ENCODE measurements at places on chromosomes 12 and 14.
A peak's percentile ranks its signal among the peaks of the same experiment; 100 is the strongest.

GRCh38 chr14:76086636-76087035 lies 65.1 kb upstream of the GPATCH2L start:
- no peak for DNase-seq

DNA sequence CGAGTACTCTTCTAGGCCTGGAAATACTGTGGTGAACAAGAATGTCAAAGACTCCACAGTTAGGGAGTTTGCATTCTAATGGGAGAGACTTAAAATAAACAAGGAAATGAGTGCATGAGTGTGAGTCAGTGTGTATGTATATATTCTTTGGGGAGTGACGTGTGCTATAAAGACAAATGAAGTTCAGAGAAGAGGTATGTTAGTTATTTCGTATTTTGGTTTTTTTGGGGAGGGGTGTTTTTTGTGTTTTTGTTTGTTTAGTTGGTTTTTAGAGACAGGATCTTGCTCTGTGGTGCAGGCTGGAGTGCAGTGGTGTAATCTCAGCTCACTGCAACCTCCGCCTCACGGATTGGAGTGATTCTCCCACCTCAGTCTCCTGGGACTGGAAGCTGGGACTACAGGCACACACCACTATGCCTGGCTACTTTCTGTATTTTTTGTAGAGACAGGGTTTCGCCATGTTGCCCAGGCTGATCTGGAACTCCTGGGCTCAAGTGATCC lies 74.3 kb downstream of the SRGAP1 start:
- no peak for DNase-seq

GRCh38 chr12:54162741-54163140 lies 26.0 kb downstream of the SMUG1 start:
- no peak for DNase-seq

DNA sequence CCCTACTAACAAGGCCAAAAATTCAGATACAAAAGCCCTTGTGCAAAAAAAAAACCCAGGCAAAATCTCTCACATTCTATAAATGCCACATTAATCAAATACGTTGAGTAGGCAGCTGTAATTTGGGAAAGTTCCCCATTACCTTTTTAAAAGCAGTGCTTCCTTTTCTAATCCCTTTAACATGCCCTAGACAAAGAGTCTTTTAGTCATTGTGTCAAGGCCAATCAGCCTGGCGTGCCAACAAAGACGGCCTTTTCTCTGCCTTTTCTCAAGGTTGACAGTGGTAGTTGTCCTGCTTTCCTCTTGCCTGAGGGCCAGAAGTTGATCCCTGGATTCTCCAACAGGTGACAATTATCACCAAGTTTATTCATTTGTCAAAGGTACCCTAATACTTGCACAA lies 62.5 kb upstream of the METAP2 start:
- DNase-seq: no peak

DNA sequence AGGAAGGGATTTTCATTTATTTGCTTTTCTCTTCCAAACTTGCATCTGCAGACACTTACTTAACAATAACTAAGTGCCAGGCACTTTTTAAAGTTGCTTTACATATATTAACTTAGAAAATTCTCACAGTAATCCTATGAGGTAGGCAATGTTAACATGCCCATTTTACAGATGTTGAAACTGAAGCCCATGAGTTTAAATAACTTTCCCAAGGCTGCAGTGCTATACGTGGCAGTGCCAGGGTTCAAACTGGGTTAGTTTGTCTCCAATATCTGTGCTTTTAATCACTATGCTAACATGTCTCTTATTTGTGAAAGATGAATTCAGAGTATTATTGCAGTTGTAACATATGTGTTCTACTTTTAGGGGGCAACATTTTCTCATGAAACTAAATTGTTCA lies 29.9 kb downstream of the PUS7L start:
- no peak for DNase-seq

GRCh38 chr12:49244176-49244575 lies 20.7 kb upstream of the TUBA1C start:
- DNase-seq: no peak

DNA sequence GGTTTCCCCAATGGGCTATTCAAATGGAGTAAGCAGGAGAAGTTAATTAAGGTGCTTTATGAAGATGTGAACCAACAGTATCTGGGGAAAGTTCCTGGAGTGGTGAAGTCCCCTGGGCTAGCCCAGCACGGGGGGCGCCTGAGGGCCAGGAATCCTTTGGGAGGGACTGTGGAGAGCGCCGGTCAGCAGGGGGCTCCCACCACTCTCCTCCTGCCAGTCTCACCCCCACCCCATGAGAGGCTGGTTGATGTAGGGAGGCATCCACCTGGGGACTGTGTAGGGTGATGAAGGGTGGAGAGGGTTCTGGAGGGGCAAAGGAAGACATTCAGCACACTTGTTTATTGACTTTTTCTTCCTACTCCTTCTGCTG lies 4.4 kb downstream of the CEBPE start:
- DNase-seq: no peak

DNA sequence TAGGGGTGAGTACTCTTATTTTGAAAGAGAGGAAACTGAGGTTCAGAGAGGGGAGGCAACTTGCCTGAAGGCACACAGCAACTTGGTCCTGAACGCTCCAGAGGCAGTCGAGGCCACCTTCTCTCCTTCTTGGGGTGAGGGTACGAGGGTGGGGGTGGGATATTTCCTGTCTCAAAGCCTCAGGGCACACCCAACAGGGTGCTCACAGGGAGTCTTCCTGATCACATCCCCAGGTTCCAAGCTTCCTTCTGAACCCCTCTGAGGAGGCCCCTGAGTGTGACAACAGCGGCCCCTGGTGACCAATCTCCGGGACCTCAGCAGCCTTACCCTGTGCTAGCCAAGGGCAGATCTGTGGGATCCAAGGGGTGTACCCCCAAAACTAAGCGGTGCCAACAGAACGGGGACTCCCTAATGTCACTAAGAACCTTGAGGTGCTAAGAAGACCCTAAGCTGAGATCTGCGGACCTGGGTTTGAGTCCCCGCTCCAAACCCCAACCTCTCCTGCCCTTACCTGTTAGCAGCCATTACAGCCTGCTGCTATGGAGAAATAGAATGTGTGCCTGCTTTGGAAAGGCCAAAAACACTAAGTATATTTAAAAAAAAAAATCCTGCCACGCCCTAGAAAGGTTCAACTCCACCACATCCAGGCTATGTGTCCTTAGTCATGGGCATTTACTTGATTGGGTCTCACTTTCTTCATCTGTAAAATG lies 57.9 kb downstream of the TRPV4 start:
- DNase-seq: peak; percentile 76

- DNase-seq: no peak
Measured at GRCh38 chr12:70645494-70646317, 8.5 kb upstream of the PTPRB start.

DNA sequence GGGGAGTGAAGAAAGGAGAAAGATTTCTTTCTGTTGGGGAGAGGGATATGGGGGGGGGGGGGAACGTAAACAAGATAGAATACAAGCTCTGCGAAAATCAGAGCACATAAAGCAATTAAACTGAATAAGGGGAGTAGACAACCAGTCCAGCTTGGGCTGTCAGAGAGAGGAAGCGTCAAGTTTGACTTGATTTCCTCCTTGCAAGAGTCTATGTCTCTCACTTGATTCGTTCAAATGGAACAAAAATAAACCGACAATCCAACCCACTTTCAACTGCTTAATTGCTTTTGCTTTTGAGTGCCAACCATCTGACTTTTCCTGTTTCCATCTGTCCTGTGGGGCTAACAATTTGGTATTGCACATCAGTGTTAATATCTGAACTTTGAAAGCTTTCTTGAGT lies 942 bp downstream of the SYT1 start:
- DNase-seq: no peak

GRCh38 chr14:21026274-21026987 lies 1.6 kb upstream of the NDRG2 start:
- no peak for DNase-seq

DNA sequence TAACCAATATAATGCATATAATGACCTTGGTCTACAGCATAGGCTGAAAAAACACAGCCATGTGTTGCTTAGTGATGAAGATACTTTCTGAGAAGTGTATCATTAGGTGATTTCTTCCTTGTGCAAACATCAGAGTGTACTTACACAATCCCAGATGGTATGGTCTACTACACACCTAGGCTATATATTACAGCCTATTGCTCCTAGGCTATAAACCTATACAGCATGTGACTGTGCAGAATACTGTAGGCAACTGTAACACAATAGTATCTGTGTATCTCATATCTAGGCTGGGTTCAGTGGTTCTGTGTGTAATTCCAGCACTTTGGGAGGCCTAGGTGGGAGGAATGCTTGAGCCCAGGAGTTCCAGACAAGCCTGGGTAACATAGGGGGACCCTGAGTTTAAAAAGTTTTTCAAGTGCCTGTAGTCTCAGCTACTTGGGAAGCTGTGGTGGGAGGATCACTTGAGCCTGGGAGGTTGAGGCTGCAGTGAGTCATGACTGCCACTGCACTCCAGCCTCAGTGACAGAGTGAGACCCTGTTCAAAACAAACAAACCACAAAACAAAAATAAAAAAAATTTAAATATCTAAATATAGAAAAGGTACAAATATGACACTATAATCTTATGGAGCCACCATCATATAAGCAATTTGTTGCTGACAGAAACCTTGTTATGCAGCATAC lies 66.6 kb downstream of the GRIP1 start:
- DNase-seq: no peak

DNA sequence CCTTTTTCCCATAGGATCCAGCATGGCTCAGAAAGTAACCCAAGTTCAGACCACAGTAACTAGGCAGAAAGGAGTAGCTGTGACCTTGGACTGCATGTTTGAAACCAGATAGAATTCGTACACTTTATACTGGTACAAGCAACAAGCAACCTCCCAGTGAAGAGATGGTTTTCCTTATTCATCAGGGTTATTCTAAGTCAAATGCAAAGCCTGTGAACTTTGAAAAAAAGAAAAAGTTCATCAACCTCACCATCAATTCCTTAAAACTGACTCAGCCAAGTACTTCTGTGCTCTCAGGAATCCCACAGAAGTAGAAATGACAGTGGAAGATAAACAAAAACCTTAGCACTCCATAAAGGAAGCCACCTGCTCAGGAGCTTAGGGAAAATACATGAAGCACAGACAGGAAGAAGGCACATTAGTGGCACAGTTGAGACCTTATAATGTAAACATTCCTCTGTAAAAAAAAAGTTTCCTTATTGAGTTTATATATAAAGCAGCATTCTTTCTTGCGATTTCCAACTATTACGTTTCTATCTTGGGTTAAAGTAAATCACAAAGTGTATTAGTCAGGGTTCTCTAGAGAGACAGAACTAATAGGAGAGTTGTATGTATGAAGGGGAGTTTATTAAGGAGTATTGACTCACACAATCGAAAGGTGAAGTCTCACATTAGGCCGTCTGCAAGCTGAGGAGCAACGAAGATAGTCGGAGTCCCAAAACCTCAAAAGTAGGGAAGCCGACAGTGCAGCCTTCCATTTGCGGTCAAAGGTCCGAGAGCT lies 398.4 kb downstream of the DAD1 start:
- no peak for DNase-seq

DNA sequence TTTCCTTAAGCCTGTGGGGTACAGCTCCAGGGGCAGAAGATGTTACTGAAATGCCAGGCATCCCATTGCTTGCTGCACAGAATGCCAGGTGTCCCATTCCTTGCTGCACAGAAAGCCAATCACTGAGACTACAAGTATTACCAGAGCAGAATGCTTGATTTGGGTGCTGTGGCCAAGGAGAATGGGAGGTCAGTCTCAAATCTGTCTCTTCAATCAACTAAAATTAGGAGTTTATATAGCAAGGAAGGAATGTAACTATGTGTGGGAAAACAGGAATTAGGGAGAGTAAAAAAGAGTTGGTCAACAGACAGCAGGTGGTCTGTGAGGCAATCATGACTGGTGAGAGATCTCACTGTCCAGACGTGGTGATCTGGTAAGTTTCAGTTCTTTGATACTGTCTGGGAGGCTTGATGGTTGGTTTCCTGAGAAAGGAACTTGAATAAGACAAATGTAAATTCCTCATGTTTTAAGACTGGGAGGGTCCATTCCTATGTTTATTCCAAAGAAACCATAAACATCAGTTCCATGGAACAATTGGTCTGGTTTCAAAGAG lies 31.2 kb upstream of the VASH1 start:
- no peak for DNase-seq

- no peak for DNase-seq
Measured at GRCh38 chr14:91409928-91410718, 7.5 kb downstream of the CCDC88C start.

- peak; percentile 51 for DNase-seq
Measured at GRCh38 chr12:6869049-6870021, 2.0 kb downstream of the TPI1 start.

- no peak for DNase-seq
Measured at GRCh38 chr14:101360054-101360911, 201.0 kb upstream of the DIO3 start.

DNA sequence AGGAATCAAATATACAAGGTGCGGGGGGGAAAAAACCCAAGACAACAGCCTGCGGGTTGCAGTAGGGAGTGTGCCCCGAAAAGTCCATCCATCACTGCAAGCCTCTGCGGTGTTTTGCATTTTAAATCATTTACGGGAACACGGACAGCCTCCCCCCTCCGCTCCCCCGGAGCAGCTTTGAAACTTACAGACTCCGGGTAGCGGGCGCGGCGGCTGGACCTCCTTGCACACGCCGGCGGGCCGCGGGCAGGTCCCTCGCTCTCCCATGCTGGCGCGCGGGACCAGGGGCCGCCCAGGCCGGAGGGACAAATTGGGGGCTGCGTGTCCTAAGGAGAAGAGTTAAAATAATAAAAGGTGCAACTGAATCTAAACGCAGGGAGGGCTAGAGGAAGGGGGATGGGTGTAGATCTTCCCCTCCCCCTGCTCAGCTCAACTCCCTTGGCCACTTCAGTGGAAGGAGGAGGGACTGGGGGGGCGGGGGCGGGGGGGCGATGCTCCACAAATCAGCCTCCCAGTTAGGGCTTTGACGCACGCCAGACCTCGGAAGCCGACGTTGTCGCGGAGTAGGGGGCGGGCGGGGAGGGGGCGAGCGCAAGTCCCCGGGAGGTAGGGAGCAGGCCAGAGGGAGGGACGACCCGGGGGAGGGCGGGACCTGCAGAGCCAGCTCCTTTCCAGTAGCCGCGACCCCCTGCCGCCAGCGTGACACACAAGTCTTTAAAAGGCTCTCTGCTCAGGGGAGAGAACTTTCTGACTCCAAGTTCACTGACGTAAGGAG lies at the start of gene KCNJ8:
KCNJ8 (minus strand) TSS at position 349 of the 775 bp plus-strand sequence. CDS start 1,090 bp downstream, outside the sequence.
- DNase-seq: no peak

- peak; percentile 37 for DNase-seq
Measured at GRCh38 chr12:24991209-24992049, 42.5 kb upstream of the BCAT1 start.

GRCh38 chr12:42468921-42469320 lies 120.6 kb downstream of the PRICKLE1 start:
- DNase-seq: no peak

- DNase-seq: no peak
Measured at GRCh38 chr12:111411185-111411764, 5.6 kb downstream of the SH2B3 start.

DNA sequence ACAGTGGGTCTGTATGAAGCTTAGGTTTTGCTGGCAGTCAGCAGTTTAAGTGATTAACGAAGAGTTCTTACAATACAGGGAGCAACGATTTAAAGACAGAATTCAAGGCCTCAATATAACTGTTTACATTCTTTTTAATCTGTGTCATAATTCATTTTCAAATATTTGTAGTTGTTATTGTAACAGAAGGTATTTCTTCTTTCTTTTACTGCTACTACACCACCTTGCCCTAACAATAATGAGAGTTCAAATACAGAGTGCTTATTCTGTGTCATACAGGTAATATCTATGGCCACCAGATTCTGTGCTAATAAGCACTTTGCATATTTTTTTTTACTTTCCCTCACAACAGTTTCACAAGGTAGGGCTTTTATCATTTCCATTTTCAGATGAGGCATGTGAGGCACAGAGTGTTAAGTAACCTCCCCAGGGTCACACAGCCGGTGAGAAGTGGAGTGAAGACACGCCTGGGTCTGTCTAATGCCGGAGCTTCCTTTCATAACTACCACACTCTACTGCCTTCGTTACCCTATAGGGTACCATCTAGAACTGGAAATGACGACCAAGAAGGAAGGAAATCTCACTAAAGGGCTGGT lies 81.9 kb downstream of the PELI2 start:
- no peak for DNase-seq

All from NCI-H1048 (cell line).